ENCODE measurements at places on chromosomes 13 and 19.

- no peak for DNase-seq
Measured at GRCh38 chr19:46499692-46500091, 4.0 kb upstream of the PNMA8B start.

GRCh38 chr19:1254530-1255185, 6.3 kb downstream of the MIDN start:
- no peak for DNase-seq

DNA sequence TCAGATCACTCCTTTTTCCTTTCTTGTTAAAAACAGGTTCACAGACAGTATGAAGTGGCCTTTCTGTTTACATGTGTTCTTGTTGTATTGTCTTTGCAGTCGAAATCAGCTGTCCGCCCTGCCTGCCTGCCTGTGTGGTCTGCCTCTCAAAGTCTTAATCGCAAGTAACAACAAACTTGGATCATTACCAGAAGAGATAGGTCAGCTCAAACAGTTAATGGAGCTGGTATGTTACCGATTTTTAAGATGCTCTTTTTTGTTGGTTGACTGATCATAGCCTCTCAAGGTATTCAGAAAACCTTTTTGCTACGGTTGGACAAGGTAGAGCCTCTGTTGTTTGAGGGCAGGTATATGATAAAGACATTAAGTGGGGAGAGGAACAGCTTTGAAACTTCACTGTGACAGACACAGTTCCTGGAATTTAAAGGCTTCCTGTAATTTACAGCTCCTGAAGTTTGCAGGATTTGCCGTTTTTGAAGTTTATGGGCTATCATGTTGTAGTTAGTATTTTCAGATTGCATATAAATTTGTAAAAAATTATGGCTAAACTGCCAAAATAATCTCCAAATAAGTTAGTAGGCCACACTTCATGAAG, 116.1 kb downstream of the LRCH1 start:
- no peak for DNase-seq

GRCh38 chr13:60396783-60397703, at the start of gene TDRD3:
Gene TDRD3 (plus strand): TSS chr13:60397220. CDS start chr13:60397365, 145 bp downstream.
- DNase-seq, result no peak

DNA sequence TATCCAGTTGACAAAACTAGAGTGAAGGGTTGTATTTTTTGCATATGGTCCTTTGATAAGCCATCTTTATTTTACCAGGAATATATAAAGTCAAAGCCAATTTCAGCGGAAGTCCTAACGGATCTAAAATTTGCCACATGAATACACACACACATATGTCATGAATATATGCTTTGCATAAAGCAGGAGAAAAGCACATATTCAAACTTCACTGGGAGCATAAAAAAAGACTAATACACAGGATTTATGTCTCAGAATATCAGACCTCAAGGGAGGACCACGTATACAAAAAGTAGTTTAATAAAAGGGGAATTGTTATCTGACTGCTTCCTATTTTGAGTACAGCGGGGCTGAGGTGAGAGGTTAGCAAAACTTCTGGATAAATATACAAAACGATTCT, 308.7 kb downstream of the PCDH9 start:
- no peak for DNase-seq

DNA sequence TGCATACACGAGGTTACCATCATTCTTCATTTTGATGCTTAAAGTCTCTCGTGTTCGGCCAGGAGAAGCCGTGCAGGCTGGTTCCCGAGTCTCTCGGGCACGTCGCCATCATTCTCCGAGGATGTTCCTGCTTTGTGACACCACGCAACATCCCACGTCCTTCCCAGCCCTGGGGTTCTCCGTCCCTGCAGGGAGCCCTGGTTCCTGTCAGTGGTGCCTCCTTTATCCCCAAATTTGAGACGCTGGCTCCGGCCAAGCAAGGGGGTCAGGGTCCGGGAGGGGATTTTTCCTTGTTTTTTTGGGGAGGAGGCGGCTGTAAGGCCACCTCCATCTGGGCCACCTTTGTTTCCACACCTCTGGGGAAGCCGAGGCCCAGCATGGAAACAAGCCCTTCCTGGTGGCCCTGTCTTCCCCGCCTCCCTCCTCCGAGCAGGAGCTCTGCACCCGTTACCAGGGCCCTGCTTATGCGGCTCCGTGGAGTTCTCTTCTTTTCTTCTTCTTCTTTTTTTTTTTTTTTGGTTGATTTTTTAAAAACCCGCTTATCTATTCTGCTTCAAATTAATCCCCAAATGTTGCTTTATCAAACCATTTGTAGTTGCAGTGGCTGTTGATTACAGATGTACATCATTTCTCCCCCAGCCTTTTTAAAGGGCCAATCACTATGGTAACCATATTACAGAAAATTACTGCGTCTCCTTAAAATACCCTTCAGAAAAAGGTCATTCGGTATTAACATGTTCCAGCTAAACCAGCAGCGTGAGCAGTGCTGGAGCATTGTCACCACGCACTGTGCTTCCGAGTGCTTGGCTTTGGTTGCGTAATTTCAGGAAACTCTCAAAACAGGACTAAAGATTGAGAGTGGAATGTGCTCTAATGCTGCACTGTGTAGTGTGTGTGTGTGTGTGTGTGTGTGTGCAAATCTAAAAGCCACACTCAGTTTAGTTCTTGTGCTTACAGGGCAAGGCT, 50.4 kb downstream of the TEX29 start:
- DNase-seq, result no peak

DNA sequence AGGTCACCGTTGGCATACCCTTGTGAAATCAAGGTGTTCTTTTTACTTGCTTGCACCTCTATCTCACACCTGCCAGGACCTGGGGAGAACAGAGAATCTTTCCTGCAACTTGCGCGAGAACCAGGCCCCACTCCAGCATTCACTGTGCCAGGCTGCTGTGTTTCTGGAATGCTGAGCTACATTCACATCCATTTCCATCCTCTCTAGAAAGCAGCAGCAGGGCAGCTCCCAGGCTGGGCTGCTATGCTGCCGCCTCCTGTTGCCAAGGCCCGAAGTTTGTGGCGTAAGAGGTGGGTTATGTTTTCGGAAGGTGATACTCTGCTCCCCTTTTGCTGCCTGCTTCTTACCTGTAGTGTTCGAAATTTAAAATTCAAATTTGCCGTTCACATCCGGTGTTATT, 464.1 kb downstream of the KLF5 start:
- no peak for DNase-seq

DNA sequence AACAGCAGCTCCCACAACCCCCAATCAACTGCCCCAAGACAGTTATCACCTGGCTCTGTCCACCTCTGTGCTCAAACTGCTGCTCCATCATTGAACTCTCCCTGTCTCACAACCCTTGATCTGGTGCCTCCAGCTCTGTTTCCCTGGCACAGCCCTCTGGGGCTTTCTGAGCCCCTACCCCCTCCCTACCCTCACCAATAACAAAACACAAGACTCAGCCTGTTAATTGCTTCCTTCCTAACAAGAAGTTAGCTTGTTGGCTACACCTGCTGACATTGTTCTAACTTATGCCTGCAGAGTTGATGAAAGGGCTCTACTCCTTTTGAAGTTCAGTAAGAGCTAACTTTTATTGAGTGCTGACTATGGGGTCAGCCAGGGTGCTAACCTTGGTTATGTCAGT, 99.4 kb upstream of the FNDC3A start:
- DNase-seq, result no peak

DNA sequence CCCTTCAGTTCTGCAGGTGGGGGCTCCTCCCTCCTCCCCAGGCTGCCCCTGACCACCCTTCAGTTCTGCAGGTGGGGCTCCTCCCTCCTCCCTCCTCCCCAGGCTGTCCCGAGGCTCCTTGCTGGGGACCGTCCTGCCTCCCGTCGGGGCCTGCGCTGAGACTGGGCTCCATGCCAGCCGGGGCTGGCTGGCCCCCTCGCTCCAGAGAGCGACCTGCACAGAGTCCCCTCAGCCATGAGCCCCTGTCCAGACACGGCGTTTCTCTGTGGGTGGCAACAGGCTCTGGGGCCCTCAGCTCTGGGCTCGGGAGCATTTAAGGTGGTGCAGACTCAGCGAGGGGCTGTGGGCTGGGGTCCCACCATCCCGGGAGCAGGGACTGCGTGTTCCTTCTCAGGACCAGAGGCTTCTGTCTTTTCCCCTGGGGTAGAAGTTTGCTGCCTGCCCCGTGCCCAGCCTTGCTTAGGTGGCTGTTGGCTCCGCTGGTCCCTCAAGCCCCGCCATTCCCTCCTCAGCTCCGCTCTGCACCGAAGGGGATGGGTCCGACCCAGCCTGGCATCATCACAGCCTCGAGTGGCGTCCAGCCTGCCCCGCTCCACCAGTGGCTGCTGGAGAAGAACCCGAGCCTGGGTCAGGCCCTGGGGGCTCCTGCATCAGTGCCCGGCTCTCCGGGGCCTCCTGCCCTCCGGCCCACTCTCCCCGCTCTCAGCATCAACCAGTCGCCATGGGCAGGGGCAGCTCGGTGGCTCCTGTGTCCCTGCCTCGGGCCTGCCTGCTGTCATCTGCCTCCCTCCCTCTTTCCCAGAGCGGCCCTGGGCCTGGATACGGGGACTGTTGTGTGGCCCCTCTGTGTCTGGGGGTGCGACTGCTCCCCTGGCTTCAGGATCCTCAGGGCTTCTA, 27.6 kb downstream of the CSNK1G2 start:
- no peak for DNase-seq

DNA sequence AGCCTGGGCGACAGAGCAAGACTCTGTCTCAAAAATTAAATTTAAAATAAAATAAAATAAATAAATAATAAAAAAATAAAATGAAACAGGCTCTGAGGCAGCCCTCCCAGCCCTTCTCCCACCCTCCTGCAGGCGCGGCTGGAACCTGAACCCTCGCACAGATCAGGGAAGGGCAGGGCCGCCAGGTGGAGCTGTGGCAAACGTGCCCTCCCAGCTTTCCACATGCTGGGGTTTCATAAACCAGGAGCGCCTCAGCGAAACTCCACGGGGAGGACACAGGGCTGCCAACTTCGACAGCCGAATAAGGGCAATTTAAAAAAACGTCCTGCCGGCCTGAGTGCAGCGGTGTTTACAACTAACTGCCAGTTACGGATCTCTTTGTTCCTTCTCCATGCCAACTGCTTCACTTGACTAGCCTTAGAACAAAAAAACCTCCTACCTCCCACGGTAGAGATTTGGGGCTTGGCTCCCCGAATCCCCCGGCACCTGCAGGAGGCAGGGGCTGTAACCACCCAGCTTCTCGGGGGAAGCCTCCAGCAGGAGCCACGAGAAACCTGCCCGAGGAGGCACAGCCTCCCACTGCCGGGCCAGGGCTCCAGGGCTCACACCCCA, 15.9 kb downstream of the ZNF787 start:
- peak; percentile 44 for DNase-seq

GRCh38 chr13:44068737-44069136, 189.0 kb downstream of the LACC1 start:
- DNase-seq, result peak; percentile 1

DNA sequence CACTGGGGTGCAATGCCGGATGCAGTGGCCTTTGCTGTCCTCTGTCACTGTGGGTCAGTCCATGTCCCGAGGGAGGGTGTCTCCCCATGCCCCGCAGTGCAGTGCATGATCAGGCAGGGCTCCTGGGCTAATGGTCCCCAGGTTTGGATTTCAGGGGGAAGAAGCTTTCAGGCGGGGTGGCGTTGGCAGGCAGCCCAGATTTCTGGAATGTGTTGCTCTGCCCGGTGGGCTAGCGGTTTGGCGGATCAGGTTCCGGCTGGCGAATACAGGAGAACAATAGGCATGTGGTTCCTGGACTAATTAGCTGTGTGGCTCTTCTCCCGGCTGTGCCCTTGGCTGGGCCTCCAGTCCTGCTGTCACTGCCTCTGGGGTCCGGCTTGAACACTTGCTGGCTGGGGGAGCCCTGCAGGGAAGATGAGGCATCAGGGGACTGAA, 141.3 kb downstream of the FGF9 start:
- no peak for DNase-seq

Measured in NCI-H1436 treated with DMSO at 0.1 percent for 48 hours (cell line).